Stimulated activated CD4-positive, alpha-beta T cell treated with anti-CD3 and anti-CD28 coated beads, Interleukin-4, amount 100 ng/mL, for 4 hours (primary cell): ENCODE measurements at places on chromosomes 11 and 22.

GRCh38 chr11:125373426-125374391, 122.4 kb downstream of the FEZ1 start:
- DNase-seq, result no peak

- DNase-seq, result no peak
Measured at GRCh38 chr22:44850946-44851345, 98.6 kb downstream of the ARHGAP8 start.

- no peak for DNase-seq
Measured at GRCh38 chr22:17884893-17885292, 110.6 kb upstream of the BID start.

DNA sequence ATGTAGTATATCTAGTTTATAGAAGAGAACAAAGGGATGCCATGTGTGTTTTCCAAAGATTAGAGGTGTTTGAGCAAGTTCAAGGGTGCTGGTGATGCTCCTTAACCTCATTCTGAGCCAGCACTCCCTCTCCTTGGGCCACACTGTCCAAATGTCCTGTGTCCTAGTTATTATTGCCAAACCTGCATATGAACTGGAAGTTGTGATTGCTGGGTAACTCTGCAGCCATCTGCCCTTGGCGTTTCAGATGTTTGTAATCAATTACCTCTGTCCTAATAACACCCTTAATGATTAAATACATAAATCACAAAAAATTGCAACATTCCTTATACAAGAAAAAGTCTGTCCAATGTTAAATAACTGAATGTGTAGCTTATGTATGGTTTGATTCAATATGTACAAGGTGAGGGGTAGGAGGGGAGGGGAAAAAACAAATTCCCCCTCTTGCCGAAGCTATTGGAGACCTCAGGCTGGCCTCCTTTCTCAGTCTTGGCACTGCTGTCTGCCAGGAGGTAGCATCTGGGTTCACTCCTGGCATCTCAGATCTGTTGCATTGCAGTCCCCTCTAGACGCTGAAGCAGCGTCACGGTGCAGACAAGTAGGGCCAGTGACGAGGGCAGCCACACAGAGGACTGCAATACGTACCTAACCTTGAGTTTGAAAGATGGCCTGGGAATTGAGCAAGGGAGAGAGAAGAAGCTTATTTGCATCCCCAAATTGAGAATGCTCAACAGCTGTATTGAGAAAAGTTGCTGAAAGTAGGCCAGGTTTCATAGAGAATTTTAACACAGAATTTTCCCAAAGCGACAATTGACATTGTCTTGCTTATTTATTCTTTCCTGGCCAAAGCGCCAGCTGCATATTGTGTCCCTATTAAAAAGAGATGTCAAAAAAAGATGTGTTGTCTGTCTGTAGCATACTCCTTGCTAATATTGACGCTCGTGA, 89.6 kb upstream of the ARHGAP32 start:
- DNase-seq, result no peak
